Effector CD8-positive, alpha-beta T cell (primary cell): ENCODE measurements at places on chromosomes 6 and 20.

DNA sequence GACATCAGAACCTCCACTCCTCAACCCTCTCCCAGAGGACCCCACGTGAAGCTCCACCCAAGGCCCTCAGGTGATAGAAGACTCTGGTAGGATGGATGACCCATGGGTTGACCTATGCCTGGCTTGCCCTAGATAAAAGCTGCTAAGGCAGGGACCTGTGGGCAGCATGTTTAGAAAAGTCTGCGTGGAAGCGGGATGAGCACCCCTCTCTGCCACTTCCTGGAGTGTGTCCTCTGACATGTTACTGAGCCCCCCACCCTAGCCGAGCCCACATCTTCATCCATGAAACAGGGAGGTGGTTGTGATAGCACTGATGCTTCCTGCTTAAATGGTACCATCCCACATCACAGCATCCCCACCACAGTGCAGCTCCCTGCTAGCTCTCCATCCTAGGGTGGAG, 21.8 kb downstream of the MOCS1 start:
- DNase-seq = no peak

DNA sequence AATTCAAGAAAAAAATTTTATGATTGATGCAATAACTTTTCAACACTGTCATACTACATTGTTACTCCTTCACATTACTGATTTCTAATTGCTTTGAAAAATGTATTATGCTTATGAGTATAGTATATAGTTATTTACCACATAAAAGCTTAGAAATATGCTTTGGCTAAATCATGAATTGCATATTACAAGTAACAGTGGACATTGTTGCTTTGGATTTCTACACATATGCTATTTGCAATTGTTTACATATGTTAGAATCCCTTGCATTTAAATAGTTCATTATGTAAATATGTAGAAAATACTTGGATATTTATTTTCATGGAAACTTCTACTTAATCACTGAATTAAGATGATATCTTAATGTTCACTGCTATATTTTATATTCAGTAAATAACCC, 577.5 kb downstream of the QKI start:
- DNase-seq = no peak

- DNase-seq = no peak
These were observed 5.0 kb downstream of the MARCKS start for GRCh38 chr6:113862112-113862511.

GRCh38 chr6:149162924-149163323, 154.6 kb upstream of the TAB2 start:
- DNase-seq = no peak

DNA sequence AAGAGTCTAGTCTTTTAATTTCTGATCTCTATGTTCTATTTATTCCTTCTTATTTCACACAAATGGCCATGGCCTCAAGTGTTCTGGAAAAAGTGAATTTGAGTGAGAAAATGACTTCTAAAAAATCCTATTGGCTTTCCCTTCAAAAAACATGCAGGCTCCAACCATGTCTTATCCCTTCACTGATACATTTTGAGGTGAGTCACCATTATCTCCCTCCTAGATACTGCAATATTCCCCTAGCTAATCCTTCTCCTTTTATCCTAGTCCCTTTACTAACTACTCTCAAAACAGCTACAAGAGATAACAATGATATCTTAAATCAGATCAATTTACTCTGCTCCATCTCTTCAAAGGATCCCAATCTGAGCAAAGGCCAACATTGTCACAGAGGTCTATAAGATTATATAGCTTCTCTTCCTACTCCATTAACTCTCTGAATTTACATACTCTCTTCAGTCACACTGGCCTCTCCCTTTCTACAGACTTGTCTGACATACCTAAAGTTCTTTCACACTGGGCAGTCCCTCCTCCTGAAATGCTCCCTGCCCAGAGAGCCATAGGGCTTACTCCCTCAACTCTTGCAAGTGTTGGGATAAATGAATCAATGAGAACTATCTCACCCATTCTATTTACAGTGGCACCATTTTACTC, 129.2 kb downstream of the TENT5A start:
- DNase-seq = no peak

DNA sequence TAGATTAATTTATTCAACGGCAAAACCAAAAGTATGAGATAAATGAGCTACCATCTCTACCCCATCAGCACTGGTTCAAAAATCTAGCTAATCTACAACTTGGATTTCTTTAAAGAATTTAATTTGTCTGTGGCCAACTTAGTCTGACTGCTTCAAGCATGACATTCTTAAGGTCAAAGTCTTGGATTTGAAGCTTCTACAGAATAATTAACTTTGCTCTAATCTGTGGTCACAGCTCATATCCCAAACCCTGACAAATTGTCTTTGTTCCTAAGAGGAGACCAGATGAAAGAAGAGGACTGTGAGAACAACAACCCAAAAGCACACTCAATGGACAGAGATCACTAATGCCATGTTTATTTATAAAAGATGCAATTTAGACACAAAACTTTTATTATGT, 166.9 kb upstream of the EPHA7 start:
- DNase-seq = no peak

DNA sequence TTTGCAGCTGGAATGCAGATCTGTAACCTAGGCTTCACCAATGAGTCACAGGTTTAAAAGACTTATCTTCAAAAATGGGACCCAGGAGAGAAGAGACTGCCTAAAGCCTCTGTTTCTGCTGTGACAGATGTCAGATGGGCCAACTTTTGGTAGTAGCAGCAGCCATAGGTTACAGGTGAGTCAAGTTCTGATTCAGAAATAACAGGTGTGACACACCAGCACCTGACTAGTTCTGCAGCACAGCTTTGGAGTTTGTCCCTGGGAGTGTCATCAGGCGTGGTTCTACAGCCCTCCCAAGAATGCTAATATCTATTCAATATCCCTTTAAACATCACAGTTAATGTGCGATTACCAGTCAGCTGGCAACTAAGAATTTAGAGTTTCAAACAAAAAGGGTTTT, 121.9 kb upstream of the BTN3A2 start:
- no peak for DNase-seq

- DNase-seq = no peak
These were observed 312.6 kb downstream of the CLIC5 start for GRCh38 chr6:45702849-45703739.

- no peak for DNase-seq
These were observed 54.2 kb upstream of the MYL9 start for GRCh38 chr20:36487069-36487468.

DNA sequence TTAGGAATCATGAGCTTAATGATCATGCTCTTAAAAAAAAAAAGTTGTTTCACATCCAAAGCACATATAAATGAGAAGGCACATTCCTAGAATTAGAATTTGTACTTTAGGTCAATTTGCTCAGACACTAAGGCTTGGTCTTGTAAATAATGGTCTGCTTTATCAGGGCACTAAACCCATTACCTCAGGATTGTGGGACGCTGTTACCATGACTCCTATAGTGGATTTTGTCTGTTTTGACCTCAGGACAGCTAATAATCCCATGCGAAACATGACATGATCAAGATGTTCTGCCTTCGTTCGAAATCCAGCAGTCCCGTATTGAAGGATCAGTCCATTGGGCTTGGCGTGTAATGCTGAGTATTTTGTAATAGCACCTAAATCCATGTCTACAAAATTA, 2.4 kb downstream of the PGM3 start:
- no peak for DNase-seq

GRCh38 chr6:101263596-101263995, 129.9 kb upstream of the GRIK2 start:
- no peak for DNase-seq

- no peak for DNase-seq
These were observed 33.6 kb upstream of the HLA-A start for GRCh38 chr6:29908710-29909109.

GRCh38 chr6:36290668-36291620, 21.1 kb downstream of the PNPLA1 start:
- no peak for DNase-seq

GRCh38 chr6:30763155-30763617, 18.8 kb upstream of the IER3 start:
- no peak for DNase-seq

DNA sequence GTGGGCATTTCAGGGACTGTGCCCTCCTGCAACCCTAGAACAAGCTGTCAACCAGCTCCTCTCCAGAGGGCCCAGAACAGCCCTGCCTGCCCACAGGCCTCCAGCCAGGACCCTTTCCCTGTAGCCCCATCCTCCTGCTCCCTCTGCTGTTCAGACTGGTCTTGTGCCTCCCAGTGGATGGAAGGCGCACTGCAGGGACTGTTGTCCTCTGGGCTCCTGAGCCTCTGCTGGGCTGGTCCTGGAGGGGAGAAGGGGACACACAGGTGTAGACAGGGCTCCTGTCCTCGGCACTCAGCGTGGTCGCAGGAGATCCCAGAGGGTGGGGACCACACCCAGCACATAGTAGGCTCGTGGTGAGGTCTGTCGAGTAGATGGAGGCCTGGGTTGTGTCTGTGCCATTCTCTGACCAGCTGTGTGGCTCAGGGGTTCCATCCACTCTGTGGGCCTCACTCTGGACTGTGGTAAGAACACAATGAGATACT, 11.5 kb downstream of the ITPR3 start:
- DNase-seq = peak; percentile 37

- no peak for DNase-seq
These were observed 30.1 kb downstream of the GMDS start for GRCh38 chr6:2215342-2215741.

- DNase-seq = no peak
These were observed 40.7 kb downstream of the TP53INP2 start for GRCh38 chr20:34744847-34745246.

DNA sequence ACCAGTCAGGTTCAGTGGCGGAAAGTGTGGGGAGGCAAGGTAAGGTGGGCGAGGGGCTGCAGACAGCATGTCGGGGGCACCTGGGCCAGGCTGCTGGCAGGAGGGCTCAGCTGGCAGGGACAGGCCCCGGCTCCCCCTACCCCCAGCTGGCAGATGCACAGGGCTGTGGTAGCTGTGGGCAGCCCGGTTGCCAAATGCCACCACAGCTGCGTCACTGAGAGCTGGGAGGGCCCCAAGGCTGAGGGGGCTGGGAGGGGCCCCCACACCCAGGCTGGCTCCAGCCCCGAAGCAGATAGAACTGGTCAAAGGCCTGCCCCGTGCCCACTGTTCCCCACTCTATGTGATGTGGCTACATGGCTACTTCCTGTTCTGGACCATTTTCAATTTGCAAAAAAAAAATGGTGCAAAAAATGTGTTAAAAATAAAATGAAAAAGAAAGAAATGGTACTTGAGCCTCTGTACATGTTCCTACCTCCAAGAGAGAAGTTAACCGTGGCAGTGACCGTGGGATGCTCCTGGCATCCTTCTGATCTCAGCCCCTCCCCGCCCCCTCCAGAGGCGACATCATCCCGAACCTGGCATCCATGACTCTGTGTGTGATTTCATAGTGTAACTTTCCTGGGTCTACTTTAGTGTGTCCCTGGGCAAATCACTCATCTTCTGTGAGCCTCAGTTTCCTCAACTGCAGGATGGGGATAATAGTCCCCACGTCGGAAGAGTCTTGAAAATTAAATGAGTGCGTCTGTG, 64.4 kb downstream of the UBE2V1 start:
- DNase-seq = no peak

- DNase-seq = no peak
These were observed 784.3 kb upstream of the CHD6 start for GRCh38 chr20:42402455-42402854.

GRCh38 chr6:111573892-111574797, 31.5 kb downstream of the TRAF3IP2 start:
- no peak for DNase-seq

DNA sequence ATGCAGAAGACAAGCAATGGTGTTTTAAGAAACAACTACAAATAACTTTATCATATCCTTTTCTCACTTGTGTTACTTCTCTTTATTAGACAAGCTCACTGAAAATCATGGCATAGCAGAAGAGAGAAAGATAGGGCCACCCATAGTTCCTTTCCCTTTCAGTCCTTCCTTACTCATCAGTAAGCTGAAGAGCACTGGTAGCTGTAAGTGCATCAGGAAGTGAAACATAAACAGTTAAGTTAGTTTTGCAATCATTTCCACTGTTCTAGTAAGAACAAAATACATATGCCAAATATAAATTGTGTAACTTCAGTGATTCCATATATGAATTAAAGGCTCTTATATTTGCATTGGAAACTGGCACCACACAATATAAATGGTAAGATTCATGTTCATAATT, 220.1 kb downstream of the HACE1 start:
- no peak for DNase-seq

- DNase-seq = no peak
These were observed 592.3 kb downstream of the PKHD1 start for GRCh38 chr6:51495096-51495495.

DNA sequence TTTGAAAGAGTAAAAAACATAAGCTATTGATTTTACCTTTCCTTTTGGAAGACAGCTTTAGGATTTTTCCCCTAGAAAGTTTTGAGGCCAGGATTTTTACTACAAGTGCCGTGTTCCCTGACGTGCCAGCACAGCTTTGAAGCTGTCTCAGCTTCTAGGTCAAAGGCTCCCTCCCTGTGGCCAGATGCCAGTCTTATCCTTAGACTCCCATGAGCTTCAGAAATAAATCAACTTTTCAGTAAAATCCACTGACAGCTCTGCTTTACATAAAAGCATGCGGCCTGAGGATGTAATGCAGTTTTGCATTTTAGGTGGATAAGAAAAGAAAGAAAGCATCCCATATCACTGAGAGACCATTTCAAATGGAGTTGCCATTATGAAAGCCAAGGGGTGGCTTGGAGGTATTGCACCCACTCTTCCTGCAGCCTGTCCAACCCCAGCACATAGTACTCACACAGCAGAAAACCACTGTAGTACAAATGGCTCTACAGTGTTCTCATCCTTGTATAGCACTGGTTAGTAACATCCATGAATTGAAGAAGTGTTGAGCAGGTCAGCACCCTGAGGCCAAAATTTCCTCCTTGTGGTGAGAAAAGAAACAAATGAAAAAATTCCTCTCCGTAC, 15.2 kb upstream of the ATXN1 start:
- no peak for DNase-seq

- no peak for DNase-seq
These were observed 132.5 kb upstream of the FOXA2 start for GRCh38 chr20:22716821-22717351.

- no peak for DNase-seq
These were observed 4.5 kb upstream of the SDC4 start for GRCh38 chr20:45352729-45353128.

- DNase-seq = no peak
These were observed 46.4 kb downstream of the TAF4 start for GRCh38 chr20:62019144-62019805.
